ENCODE measurements at places on chromosomes 1 and 21.

DNA sequence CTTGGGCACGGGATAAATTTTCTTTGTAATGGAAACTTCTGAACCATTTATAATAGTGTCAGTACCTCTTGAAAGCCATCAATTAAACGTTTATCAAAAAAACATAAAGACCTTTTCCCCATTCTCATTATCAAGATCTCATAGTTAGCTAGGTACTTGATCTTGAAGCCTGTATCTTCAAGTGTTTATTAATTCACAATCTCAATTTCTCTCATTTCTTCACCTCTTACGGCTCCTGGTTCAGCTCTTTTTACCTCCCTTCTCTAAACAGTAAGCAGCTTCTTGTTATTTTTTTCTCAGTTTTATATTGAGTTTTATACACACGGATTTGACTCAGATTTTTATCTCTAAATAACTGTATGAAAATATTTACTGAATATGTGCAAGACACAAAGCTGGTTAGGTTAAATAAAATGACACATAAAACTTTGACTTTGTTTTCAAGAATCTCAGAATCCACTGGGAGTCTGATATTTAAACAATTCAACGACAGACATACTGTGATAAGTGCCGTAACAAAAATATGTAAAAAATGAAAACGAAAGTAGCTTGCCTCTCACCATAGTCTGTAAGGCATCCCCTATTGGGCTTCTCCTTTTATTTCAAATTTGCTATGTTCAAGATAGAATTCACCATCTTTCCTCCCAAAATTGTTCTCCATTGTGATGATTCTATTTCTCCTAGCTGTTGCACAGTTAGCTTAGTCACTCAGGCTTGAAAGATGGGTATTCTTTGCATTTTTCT lies 411.6 kb upstream of the ZRANB2 start:
- no peak for DNase-seq

DNA sequence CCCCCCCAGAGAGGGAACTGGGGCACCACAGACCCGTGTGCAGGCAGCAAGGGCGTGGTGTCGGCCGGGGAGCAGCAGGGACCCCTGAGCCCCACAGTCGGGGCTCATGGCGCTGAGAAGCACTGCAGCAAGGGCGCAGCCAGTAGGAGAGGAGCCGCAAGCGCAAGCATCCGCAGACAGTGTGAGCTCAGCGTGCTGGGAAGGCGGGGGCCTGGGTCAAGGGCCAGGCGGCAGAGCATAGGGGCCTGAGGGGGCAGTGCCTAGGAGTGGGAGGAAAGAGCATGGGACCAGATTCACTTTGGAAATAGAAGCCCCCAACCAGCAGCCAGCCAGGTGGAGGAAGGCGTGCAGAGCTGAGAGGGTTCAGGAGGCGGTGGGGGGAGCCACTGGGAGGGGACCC lies 6.7 kb upstream of the KCNAB2 start:
- DNase-seq = no peak

DNA sequence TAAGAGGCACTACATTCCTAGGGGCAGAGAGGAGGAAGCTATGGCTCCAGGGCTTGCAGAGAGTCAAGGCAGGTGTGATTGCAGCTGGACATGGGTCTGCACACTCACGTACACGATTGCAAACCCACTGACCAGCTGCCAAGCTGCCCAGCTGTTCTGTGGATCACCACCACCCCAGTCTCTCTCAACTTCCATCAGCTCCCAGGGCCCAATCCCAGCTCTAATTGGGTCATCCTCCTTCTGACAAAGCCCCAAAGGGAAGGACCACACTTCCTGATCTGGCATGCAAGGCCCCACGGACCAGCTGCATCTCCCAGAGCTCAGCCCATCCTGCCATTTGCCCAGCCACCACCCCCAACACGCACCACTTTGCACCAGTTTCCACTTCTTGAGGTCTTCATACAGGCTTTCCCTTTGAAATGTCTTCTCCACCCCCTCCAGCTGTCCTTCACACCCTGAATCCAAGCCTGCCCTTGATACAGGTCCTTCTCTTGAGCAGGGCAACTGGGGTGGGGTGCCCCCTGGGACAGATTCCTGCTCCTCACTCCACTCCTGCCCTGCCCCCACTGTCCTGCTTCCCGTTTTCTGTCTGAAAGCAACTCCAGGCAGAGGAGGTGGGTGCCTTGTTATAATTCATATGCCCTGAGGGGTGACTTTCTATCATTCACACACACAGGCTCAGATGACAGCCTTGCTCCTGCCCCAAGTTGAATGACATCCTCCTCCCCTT lies 179.4 kb upstream of the EDN2 start:
- no peak for DNase-seq

- no peak for DNase-seq
These were observed 636 bp downstream of the INTS3 start for GRCh38 chr1:153728305-153729066.

GRCh38 chr1:164311377-164311776 lies 247.6 kb upstream of the PBX1 start:
- DNase-seq = no peak

- DNase-seq = no peak
These were observed 30.0 kb upstream of the S100A7 start for GRCh38 chr1:153490272-153491051.
